Activated CD8-positive, alpha-beta memory T cell treated with anti-CD3 and anti-CD28 coated beads for 48 hours (primary cell): ENCODE measurements at places on chromosomes 4 and X.

DNA sequence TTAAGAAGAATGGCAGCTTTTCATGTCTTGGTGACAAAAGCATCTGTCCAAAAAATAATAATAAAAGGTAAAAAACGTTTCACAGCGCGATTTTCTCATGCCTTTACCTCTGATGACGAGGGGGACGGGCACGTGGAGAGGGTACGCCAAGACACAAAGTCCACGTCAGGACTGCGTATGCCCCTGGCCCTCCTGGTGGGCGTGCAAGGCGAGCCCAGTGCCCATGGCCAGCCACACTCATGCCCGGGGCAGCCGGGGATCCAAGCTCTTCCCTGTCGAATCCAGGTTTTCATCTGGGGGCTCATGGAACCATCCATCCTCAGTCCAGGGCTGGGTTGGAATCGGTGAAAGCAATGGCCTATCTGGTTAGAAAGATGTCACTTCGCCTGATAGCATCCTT, 176.6 kb downstream of the AFAP1 start:
- no peak for DNase-seq

DNA sequence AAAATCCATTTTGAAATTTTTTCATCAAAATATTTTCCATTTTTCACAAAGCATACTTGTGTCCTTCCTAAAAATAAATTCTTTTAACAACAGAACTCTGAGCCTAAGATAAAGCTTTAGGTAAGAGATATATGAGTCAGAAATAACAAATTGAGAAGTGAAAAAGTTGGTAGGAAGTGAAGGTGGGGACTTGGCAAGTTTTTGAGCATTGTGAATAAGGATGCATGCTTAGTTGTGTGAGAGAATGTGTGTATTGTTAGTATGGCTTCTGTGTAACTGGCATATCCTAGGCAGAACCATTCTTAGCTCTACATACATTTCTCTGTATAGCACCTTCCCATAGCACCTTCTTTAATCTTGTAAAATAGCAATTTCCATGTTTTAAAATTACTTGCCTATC, 6.8 kb downstream of the ASB5 start:
- DNase-seq: no peak

GRCh38 chrX:26557691-26558321, 341.8 kb downstream of the MAGEB5 start:
- no peak for DNase-seq

DNA sequence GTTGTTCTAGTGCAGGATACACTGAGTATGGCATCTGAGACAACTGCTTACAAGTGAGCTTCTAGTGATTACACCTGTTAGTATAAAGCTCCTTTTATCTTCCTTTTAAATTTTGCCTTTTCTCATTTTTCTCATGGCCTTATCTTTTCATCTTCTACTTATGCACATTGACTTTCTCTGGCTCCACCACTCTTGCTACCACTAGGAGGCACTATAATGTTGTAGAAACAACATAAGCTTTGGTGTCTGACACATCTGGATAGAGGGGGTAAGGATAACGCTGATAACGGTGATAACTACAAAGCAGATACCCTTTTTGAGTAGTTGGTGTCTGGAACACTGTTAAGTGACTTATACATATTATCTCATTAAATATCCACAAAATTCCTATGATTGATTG, 187.4 kb upstream of the TEX13C start:
- DNase-seq: no peak

DNA sequence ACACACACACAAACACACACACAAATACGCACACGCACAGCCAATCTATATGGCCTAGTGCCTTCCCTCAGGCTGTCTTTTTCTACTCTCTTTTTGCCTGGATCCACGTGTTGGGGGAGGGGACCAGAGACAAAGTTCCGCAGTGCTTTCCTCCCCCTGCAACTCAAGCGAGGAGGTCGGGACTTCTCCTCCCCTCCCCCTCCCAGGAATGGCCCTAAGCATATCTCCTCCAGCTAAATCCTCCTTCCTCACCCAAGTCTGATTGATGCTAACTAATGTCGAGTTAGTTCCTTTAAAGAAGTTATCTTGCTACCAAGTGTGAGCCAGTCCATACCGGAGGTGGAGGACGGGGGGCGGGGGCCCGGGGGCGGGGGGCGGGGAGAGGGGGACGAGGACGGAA, 141.2 kb upstream of the ZIC3 start:
- no peak for DNase-seq

- peak; percentile 30 for DNase-seq
These were observed 623.8 kb upstream of the DIPK2B start for GRCh38 chrX:45824471-45824870.

GRCh38 chr4:13151194-13151593, 332.9 kb downstream of the RAB28 start:
- DNase-seq: no peak

DNA sequence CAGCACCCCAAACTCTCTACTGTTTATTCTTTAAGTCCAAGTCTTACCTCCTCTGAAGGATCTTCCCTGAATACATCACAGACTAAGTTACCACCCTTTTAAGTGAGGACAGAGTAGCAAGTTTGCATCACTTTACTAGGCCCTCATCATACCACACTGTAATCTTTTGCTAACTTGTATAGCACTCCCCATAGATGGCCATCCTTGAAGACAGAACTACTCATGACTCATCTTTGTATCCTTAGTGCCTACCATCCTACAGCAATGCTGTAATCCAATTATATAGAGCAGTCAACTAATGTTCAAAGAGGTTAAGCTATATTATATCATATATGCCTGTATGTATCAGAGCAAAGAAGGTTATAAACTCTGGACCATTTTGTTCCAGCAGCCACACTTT, 101.4 kb downstream of the ADAMTS3 start:
- DNase-seq: no peak

- DNase-seq: no peak
These were observed 33.5 kb downstream of the SCD5 start for GRCh38 chr4:82765134-82765533.

DNA sequence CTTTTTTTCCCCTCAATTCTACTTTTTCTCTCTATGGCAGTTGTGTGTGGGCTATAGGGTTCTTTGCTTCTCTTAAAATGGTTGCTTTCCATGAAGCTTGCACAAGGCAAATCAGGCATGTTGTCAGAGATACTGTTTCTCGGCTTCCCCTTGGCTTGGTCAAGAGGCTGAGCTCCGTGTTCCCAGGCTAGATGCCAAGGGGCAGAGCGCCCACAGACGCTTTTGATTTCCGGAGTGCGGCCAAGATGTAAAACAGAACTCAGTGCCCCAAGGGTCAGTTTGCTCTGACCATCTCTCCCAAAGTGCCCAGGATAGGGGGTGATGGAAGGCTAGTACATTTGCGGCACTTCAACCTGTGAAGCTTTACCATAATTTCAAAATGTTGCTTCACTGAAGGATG, 64.2 kb upstream of the DIPK2B start:
- no peak for DNase-seq

DNA sequence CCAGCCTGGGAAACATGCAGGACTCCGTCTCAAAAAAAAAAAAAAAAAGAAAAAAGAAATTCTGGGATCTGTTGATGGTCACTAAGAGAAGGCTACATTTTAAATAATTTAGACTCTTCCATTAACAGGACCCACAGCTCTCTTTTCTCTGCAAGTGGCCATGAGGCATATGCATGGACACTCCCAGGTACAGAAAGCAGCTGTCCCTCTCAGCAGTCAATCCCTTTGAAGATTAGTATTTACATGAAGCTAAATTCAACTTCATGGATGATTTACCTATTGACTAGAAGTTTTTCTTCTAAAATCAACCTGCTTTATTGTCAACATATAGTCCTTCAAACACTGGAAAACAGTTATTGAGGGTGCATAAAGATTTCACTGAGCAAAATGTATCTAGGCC, 139.9 kb downstream of the CPEB2 start:
- DNase-seq: no peak
